Fibroblast of mammary gland (primary cell): ENCODE measurements at places on chromosomes 2 and 18.

GRCh38 chr18:44096016-44096415 lies 584.7 kb upstream of the SETBP1 start:
- DNase-seq: peak; percentile 7

DNA sequence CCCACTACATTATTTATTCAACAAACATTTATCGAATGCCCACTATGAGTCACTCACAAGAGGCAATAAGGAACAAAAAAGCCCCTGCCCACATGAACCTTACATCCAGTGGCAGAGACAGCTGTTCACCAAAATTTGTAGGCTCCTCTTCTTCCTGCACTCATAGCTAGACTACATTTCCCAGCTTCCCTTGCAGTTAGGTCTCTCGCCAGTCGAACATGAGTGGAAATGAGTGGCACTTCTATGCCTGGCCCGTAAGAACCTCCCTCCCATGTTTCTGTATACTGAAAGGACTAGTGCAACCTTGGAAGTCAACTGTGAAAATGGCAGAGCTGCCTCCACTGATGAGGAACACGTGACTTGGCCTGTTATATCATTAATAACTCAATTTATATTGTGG lies 19.4 kb upstream of the NCOA1 start:
- no peak for DNase-seq

DNA sequence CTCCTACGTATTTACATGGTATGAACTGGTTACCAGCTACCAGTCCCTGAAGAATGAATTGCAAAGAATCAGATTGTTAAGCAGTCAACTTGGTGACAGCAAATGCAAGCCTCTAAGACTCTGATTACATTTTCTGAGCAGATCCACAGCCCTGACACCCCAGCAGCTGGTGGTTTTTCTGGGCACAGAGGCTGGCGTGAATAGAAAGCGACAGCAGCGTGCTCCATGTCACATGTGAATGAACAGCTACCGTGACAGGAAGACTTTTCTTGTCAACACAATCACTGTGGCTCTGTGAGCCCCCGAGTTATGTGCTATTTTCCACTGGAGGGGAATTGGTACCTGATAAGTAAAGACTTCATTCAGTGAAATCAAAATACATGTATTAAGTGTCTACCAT lies 93.2 kb upstream of the CBLN2 start:
- no peak for DNase-seq

- DNase-seq: no peak
These were observed 110.0 kb upstream of the GCFC2 start for GRCh38 chr2:75820693-75821092.

GRCh38 chr2:221153226-221153625 lies 418.9 kb downstream of the EPHA4 start:
- DNase-seq: no peak

DNA sequence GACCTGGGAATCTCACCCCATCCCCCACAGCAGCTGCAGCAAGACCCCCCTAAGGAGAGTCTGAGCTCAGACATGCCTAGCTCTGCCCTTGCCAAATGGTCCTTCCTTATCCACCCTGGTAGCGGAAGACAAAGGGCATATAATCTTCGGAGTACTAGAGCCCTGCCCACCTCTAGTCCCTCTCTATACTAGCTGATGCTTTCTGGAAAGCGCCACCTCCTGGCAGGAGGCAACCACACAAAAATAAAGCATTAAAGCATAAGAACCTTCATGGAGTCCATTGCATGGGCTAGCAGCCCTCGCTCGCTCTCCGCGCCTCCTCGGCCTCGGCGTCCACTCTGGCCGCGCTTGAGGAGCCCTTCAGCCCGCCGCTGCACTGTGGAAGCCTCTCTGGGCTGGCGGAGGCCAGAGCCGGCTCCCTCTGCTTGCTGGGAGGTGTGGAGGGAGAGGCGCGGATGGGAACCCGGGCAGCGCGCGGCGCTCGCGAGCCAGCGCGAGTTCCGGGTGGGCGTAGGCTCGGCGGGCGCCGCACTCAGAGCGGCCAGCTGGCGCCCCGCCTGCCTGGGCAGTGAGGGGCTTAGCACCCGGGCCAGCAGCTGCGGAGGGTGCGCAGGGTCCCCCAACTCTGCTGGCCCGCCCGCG lies 941.2 kb downstream of the SUCLG1 start:
- no peak for DNase-seq

GRCh38 chr2:102027036-102027980 lies 35.5 kb downstream of the IL1R2 start:
- DNase-seq: peak; percentile 96

GRCh38 chr2:191115391-191115790 lies 35.4 kb downstream of the STAT4 start:
- no peak for DNase-seq

DNA sequence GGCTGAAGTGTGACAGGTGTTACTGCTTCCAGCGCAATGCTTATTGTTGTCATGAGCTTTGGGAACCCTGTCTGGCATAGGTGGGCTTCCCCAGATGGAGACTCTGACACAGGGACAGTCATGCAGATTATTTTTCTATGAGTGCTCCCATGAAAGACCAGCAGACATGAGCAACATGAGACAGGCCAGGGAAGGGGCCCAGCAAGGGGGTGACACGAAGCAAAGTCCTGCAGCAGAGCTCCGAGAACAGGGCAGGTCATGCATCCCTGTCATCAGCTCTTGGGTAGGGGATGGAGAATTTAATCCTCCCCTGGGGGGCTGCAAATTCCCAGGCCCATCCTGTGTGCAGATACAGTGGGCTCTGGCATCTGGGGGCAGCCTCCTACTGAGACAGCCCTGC lies 77.4 kb downstream of the CTAGE1 start:
- DNase-seq: no peak

DNA sequence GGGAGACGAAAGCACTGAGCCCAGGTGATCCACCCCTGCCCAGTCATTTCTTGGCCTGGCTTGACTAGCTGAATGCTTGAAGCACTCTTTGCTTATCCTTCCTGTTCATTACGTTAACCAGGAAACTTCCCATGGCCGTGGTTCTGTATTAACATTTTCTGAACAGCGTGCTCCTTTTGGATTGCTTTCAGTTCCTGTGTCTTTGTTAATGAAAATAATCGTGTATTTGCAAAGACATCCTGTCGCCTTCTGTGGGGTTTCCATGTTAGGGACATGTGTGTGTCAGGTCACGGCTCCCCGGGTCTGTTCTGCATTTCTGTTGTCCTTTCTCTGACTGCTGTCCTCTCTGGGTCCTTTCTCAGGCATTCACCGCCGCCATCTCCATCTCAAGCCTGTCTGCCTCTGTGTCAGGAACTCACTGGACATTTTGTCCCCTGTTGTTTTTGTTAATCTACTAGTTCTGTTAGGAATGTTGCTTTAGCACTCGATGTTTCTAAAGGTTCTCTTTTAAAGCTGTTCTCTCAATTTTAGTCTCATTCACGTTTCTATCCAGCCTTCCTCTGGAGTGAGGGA lies 434.1 kb upstream of the HS6ST1 start:
- DNase-seq: no peak

- peak; percentile 57 for DNase-seq
These were observed 3.0 kb downstream of the MEIS1 start for GRCh38 chr2:66437691-66438497.

DNA sequence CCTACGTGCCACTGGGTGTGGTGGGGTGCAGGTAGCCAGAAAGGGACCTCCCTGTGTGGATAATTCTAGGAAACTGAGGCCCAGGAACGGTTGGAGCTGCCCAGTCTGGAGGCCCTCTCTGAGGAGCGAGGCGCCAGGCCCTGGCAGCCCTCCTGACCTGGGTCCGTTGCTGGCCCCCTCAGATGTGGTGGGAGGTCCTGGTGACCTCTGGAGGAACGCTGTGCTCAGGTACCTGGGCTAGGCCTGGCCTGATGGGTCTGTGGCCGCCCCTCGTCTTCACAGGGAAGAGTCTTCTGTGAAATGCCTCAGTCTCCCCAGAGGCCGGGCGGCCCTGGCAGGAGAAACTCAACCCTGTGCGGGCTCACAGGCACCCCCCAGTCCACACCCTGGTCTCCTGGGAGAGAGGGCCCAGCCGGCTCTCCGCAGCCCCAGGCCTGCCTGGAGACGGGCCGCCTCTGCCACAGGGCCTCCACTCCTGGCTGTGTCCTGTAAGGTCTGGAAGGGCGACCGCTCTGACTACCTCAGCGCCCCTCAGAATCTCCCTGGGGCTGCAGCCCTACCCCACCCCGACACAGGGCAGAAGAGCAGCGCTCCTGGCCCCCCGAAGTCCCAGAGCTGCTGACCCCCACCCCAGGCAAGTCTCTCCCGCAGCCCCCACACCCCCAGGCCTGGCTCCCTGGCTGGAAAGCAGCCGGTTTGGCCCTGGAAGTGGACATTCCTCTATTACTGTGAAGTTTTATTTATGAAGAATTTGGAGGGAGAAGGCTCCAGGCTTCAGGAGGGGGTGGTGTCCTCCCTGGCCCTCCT lies 3.7 kb downstream of the B3GNT7 start:
- DNase-seq: no peak

DNA sequence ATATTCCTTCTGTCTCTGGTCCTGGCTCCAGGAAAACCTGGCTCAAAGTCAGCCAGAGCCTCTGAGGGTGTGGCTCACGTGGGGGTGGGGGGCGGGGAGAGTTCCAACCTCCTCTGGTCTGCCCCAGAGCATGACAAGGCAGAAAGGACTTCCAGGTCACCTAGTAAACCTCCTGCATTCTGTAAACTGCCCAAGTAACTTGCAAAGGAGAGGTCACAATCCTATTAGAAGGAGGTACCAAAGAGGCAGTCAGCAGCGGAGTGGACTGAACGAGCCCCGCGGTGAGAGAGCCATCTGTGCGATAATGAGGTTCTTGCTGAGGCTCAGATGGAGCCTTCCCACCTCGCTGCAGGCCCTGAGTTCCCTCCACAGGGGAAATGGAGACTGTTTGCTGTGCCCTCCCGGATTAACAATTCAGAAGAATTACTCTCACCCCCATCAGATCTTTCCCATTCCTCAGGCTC lies 58.9 kb upstream of the GATA6 start:
- DNase-seq: no peak

DNA sequence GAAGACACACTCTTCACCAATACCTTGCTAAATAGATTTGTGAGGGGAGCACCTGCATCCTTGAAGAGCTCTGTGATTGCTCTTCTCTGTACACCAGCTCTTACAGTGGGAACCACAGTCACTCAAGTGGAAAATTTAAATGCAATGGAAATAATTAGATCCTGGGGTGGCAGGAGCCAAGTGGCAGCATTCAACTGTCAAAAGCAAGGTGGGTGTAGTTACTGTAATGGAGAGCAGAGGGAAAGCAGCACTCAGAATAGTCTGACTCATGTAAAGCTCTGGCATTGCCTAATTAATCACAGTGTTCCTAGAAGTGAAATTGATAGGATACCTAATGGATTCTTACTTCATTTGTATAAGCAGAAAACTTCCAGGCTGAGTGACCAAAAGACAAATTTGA lies 245.8 kb downstream of the KCNE4 start:
- DNase-seq: peak; percentile 25

DNA sequence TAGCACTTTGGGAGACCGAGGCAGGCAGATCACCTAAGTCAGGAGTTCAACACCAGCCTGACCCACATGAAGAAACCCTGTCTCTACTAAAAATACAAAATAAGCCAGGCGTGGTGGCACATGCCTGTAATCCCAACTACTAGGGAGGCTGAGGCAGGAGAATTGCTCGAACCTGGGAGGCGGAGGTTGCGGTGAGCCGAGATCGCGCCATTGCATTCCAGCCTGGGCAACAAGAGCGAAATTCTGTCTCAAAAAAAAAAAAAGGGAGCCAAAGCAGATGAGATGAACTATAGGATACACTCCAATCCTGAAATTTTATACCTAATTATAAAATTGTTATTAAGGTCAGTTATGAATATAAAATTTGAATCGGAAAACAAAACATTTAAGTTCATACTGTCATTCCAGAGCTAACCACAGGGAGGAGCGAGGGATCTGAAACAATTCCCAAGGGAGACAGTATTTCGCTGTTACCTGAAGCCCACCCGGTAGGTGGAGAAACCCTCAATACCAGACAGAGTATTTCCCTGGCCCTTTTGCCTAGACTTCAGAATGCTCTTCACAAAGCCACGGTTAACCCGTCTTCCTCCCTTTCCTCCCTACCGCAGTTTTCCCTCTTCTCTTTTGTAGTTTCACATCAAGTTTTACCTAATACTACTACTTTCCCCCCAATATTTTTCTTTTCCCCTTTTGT lies 1.4 kb downstream of the PPM1G start:
- DNase-seq: peak; percentile 70

DNA sequence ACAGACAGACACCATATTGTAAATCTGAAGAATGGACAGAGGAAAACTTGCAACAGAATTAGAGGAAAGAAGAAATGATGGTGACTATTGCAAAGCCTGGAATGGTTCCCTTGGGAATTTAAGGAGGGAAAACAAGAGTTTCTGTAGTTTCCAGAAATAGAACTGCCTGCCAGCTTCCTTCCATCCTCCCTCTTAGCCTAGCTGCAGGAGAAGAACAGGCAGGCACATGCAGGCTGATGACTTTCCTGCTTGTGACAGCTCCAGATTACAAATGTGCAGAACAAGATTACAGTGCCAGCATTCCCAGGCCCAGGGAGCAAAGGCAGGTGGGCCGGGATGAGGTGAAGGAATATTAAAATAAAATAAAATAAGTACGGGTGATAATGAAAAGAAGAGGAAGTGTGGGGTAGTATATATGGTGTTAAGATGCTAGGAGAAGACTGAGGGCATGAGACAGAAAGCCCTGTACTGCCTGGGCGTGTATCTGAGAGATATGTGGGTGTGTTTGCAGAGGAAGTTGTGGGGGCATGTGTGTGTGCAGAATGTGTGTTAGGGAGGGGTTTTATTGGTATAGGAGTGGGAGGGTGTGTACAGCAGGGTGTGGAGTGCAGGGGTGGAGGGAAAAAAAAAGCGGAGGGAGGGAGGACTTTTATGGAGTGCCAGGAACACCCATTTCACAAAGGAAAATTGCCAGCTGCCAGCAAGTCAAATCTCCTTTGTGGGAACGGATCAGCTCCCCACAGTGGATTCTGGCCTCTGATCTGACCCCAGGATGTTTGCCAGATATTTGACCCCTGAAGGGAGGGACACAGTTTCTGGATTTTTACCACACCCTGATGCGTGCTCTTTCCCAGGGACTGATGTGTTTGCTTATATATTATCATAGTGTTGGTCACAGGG lies 43.9 kb upstream of the NEMP2 start:
- DNase-seq: peak; percentile 37

GRCh38 chr2:12192762-12193161 lies 446.3 kb downstream of the LPIN1 start:
- DNase-seq: no peak

DNA sequence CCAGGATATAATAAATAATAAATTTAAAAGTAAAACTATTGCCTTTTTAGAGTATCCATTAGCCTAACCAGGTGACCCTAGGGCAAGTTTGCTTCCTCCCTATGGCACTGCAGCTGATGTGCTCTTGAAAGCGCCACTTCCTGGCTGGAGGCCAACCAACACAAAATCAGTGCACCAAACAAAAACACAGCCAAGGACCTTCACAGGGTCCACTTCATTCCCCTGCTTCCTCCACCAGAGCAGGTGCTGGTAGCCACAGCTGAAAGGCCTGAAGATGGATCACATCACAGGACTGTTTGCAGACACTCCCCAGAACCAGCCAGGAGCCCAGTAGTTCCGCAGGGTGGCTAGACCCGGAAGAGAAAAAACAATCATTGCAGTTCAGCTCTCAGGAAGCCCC lies 108.8 kb downstream of the TWIST2 start:
- no peak for DNase-seq

DNA sequence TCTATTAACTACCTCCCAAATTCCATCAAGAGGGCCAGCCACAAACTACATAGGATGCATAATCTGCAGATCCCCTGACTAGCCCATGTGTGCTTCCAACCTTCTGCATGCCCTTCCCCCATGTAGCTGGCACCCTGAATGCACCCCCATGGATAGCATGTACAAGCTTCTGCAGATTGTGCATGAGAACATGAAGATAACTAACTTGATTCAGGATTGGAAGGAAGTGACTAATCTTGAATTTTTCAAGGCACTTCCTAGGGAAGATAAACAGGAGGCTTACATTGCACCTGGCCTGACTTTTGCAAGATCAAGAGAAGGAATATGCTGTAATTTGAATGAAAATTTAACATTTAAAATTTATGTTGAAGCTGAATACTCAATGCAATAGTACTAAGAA lies 66.7 kb downstream of the CDC42EP3 start:
- DNase-seq: no peak
